ENCODE measurements at places on chromosomes 13 and 19.

DNA sequence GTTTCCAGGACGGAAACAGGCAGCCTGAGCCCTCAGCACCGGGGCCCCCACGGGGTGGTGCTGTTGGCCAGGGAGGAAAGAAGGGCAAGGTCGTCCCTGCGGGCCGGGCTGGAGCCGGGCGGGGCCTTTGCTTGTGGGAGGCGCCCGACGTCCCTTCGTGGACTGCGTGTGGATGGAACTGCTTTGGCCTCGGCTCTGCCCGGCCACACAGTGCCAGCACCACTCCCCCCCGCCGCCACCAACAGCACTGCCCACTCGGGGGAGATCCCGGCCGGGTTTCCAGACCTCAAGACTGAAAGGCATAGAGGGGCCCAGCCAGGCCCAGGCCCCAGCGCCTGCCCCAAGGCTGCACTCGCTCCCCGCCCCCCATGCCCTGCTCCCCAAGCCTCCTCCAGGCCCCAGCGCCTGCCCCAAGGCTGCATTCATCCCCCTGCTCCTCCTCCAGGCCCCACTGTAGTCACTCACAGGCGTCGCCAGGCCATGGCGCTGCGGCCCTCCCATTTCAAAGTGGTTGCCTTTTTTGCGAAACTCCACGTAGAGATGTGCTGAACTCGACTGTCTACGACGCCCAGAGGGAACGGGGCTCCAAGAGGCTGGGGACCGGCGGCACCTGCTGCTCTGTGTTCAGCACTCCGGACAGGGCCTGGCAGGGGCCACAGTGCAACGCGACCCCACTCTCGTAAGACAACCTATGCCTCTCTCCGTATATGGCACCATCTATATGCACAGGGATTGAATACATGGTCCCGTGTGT, 22.5 kb downstream of the C13orf46 start:
- peak; percentile 82 for DNase-seq

DNA sequence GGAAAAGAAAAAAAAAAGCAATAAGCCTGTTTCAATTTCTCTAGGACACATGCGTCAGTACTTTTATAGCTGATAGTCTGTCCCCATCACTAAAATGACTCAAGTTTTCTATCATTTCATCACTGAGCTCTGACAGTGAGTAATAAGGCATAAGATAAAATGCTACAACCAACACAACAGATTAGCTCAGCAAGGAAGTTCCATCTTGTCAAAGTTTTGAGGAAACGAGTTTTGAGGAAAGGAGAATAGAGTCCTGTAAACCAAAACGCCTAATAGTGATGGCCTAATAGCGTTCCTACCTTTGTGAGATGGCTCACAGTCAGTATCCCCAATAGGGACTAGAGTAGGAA, 145.1 kb downstream of the LACC1 start:
- DNase-seq, result no peak

DNA sequence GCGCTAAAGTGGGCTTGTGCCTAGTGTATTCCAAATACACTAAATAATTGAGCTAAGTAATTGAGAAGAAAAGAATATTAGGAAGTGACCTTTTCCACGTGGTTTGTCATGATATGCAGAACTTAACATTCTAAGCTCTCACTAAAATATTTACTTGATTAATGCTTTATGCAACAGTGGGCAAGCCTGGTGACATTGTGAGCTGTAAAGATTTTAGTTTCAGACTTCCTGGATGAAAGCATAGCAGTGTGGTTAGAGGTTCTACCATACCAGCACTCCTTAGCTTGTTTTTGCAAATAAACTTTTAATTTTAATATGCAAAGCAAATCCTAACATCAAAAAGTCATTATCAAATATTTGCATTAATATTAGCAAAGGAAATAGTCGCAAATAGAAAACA, 1065.1 kb upstream of the SPRY2 start:
- no peak for DNase-seq

DNA sequence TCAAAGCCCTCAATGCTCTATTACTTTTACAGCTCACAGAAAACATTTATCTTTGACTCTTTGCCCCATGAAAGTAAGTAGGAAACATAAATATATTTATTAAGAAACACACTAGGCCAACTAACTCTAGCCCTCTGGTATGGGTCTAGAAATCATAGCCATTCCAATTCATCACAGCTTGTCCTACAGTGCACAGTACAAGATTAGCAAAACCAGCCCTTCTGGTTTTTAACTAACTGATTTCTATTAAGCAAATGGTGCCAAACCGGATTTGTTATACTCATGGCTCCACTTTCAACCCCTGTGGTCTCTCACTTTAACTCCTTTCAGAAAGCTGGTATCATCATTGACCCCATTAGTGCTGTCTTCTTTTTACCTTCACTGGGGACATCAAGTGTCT, 5.6 kb upstream of the LRRC63 start:
- DNase-seq, result no peak

GRCh38 chr19:48676887-48677286, 4.1 kb upstream of the NTN5 start:
- no peak for DNase-seq

DNA sequence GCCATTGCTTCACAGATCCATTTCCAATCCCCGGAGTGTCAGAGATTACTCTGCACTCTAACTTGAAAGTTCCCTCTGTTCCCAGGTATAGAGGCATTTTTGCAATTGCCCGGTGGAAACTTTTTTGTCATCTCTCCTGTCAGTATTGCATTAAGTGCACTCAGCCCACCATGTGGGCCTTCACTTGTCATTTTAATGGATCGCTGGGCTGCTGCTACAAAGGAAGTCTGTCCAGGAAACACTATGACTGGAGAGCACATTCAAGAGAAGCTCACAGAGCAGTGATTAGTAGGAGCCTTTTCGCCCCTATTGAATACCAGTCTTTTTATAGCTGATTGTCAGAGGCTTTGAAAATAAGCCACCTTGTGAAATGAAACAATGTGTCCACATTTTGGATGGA, 180.9 kb downstream of the B3GLCT start:
- no peak for DNase-seq

GRCh38 chr13:41130356-41130755, 2.2 kb downstream of the KBTBD6 start:
- peak; percentile 66 for DNase-seq

- DNase-seq, result no peak
Measured at GRCh38 chr19:48950830-48951519, 3.7 kb upstream of the BAX start.

DNA sequence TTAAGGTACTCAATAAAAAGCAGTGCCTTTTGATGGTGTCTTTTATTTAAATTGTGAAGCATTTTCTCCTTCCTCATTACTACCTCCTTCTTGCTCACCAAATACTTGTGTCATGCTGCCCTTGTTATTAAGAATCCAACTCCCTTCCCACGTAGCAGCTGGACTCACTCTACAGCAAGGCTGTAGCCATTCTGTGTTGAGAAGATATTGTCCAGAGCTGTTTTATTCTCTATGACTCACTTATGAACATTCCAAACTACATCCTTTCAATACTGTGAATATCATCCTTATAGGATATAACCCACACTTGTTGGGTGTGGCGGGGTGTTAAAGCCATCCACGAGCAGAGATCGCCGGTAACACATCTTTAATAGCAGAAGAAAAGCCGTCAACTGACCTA, 1671.5 kb upstream of the SLC10A2 start:
- DNase-seq, result no peak

GRCh38 chr13:60152904-60153303, 10.8 kb downstream of the DIAPH3 start:
- DNase-seq, result no peak

DNA sequence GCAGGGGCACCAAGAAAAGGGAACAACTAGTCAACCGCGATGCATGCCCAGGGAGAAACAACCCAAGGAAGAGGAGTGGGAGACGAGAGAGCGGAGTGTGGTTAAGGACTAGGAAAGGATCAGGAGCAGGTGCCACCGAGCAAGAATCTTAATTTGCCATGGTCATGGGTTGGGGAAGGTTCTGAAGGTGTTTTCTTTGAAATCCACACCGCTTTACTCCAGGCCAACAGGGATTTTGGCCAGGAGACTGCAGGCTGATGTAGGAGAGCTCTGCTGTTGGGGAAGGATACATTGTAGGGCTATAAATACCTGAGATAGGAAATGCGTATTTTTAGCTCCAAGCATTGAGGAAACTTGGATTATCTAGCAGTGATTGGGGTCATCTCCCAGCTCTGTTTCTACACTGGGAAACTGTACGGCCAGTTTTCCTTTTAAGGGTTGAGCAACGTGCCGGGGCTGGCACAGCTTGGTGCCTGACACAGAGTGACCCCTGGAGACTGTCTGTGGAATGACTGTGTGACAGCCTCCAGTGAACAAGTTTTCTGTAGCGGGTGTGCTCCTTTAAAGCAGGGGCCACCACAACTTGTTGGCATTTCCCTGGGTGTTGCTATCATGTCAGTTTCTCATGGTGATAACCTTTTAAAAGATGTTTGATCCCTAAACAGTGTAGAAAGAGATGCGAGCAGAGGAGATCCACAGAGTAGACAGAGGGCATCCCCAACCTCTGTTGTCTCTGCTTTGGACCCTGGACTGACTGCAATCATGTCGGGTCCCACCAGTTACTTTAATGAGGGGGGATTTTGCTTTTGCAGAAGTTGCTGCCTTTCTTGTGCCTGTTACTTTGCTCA, 34.3 kb downstream of the ZNF536 start:
- DNase-seq, result peak; percentile 11

GRCh38 chr13:34657716-34658115, 284.4 kb upstream of the NBEA start:
- DNase-seq, result no peak

DNA sequence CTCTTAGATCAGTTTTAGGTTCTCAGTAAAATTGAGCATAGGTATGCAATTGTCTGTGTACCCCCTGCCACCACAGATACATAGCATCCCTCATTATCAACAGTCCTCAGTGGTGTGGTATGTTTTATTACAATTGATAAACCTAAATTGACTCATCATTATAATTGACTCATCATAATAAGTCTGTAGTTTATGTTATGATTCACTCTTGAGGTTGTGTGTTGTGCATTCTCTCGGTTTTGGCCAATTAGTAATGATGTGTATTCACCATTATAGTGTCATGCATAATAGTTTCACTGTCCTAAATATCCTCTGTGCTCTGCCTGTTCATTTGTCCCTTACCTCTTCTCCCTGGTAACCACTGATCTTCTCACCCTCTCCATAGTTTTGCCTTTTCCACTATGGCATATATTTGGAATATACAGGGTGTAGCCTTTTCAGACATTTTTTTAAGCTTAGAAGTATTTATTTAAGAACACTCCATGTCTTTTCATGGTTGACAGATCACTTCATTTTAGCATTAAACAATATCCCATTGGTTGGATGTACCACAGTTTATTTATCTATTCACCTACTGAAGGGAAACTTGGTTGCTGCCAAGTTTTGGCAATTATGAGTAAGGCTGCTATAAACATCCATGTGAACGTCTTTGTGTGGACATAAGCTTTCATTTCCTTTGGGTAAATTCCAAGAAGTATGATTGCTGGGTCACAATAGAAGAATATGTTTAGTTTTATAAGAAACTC, 1620.6 kb upstream of the MIR17HG start:
- no peak for DNase-seq

- no peak for DNase-seq
Measured at GRCh38 chr19:16889883-16890460, 1.2 kb downstream of the F2RL3 start.

DNA sequence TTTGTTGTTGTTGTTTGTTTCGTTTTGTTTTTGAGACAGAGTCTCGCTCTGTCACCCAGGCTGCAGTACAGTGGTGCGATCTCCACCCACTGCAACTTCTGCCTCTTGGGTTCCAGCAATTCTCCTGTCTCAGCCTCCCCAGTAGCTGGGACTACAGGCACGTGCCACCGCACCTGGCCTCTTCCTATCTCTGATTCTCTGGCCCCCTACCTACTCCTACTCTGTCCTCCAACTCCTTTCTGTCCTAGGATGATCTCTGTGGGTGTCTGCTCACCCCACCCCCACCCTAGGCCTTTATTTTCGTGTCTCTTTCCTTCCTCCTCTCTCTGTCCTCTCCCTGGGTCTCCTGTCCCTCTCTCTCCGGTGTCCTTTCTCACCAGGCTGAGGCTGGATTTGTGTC, 1.2 kb downstream of the PIH1D1 start:
- DNase-seq, result no peak

DNA sequence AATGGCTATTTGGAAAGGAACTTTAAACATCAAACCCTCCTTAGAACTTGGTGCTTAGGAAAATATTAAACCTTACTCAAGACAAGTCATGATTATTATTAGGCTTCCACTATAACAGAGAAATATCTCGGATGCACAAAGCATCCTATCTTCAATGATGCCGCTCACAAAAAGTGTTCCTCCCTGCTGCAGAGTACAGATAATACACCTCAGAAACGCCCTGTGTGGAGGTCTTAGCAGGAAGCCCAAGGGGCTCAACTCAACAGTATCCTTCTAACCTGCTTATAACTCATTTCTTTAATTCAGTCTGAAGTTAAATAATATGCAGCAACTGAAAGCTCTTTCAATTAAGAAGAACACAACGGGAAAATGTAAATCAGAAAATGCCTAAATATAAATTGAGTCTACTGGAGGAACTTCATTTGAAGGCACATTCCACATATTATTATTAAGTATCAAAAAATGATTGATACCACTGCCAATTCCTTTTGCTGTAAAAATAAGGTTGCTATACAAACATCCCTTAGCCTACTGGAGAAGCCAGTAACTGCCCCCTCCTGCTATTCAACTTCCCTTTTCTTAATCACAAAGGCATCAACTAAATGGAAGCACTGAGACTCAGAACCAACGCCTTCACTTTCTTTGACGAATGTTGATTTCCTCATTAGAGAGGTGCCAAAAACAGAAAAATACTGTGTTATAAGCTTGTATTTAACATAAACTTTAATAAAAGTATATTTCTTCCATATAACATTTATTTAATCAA, 12.0 kb downstream of the ELF1 start:
- DNase-seq, result peak; percentile 85

- DNase-seq, result no peak
Measured at GRCh38 chr13:31053091-31053490, 108.6 kb downstream of the HSPH1 start.

DNA sequence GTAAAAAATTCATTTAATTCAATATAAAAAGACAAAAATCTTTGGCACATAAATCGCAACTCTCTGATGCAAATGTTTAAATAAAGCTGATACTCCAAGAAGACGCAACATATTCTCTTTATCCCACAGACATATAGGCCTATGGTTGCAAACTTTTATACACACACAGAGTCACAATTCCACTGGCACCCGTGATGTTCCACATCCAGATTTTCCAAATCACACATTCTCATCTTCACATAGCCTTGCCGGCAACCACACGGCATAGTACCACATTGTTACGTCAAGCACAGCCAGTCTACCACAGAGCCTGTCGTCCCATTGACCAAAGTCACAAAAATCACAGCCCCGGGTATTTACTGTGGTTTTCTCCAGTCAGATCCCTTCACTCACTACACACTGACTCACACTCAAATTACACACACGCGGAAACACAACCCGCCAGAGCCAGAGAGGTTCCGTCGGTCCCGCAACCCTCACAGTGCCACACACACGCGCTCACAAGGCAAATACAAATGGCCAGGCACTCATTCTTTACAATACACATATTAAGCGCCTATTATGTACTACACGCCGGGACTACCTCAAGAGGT, 546 bp upstream of the ZNF546 start:
- peak; percentile 47 for DNase-seq

GRCh38 chr19:42558450-42559150, 30.3 kb upstream of the CEACAM1 start:
- no peak for DNase-seq

Data from NB4 (cell line).